ENCODE measurements at places on chromosomes 2 and 18. TPM values are rescaled to one million over a fixed set of nuclear protein-coding genes. Genes with fewer than 3 reads are reported as not detected.

Gene DYNAP
- polyA plus RNA-seq = not detected

Gene C18orf54
- 0.99 TPM for polyA plus RNA-seq

Gene MOB4
- polyA plus RNA-seq = 28.0 TPM

Gene FAP
- polyA plus RNA-seq = not detected

Gene MC5R
- polyA plus RNA-seq = not detected

Gene GRHL1
- polyA plus RNA-seq = 0.16 TPM

Gene STAT1
- 73.8 TPM for polyA plus RNA-seq

Gene SERPINB2
- polyA plus RNA-seq = not detected

Gene COA5
- polyA plus RNA-seq = 34.0 TPM

Gene CD8B2
- not detected for polyA plus RNA-seq

Gene ALPG
- not detected for polyA plus RNA-seq

Gene LHCGR
- polyA plus RNA-seq = not detected

Gene STARD6
- not detected for polyA plus RNA-seq

Gene LBX2
- not detected for polyA plus RNA-seq

Gene GALNT14
- polyA plus RNA-seq = 0.68 TPM

Gene ICA1L
- polyA plus RNA-seq = 2.2 TPM

Gene GPAT2
- 8.6 TPM for polyA plus RNA-seq

Gene CNDP1
- polyA plus RNA-seq = not detected

Gene NT5DC4
- polyA plus RNA-seq = not detected

Gene CYS1
- not detected for polyA plus RNA-seq

Gene DCDC2C
- polyA plus RNA-seq = not detected

Gene PSMA8
- polyA plus RNA-seq = 4.1 TPM

Gene HTR2B
- polyA plus RNA-seq = not detected

Gene SLC9A4
- polyA plus RNA-seq = not detected

Gene HOXD10
- polyA plus RNA-seq = not detected

Gene LYG2
- polyA plus RNA-seq = not detected

Gene FAM237A
- polyA plus RNA-seq = not detected

Gene LIMS3
- 0.85 TPM for polyA plus RNA-seq

Gene CROCC2
- polyA plus RNA-seq = not detected

Gene RALB
- 81.7 TPM for polyA plus RNA-seq

Measured in IgD-negative memory B cell (primary cell).